Common myeloid progenitor, CD34-positive (primary cell): ENCODE measurements at places on chromosomes 4 and X.

- DNase-seq, result no peak
Measured at GRCh38 chrX:13360146-13360545, 40.3 kb upstream of the ATXN3L start.

GRCh38 chrX:153819384-153820040, 10.8 kb downstream of the PDZD4 start:
- DNase-seq, result no peak

DNA sequence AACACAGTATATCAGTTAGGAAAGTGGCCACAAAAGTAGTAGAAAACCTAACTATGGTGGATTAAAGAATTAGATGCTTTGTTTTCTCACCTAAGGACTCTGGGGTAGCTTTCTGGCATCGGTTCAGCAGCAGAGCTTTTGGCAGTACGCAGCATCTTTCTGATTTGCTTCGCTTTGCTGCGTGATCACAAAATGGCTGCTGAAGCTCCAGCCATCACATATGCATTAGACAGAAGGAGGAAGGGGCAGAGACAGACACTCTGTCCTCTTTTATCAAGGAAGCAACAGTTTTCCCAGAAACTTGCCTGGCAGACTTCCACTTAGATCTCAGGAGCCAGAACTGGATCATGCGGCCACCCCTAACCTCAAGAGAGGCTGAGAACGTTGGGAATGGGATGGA, 15.1 kb downstream of the TREX2 start:
- no peak for DNase-seq

GRCh38 chrX:70437011-70437410, 7.6 kb upstream of the DLG3 start:
- no peak for DNase-seq

DNA sequence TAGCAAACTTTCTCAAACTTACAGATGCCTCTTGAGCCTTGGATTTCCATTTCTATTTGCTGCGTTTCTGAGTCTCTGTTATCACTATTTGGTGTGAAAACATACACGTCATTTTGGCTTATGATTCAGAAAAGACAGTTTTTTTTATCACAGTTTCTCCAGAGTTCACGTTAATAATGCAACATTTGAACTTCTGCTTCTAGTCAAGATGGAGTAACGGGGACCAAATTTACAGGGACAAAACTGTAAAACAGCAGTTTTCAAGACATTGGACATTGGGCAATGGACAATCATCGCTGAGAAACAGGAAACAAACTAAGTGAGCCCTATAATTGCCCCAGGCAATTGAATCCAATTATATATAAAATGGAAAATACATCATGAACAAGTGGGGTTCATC, 36.2 kb upstream of the TASL start:
- no peak for DNase-seq
